ENCODE measurements at places on chromosomes 16 and 17.

DNA sequence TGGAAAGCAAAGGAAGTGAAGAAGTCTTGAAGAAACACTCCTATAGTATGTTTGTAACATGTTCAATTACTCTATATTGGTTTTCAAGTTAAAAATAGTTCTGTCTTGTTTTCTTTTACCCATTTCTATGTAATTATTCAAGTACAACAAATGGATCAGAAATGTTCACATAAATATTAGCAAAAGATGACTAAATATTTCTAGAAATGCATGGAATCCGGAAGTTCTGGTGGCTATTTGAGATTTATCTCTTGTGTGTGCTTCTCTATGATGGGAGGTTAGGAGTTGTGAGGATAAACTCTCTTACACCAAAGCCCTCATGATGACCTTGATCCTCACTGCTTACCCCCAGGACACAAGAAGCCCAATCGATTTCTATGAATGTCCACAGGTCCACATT lies 237.5 kb downstream of the CDH8 start:
- DNase-seq, result no peak

GRCh38 chr16:13036600-13036999 lies 135.2 kb downstream of the SHISA9 start:
- DNase-seq, result no peak

- peak; percentile 96 for DNase-seq
These were observed at the start of gene SUMO2 for GRCh38 chr17:75182569-75183436. Gene SUMO2, minus strand, starts transcription at chr17:75182959. Its CDS starts 125 bp downstream, at chr17:75182834.

DNA sequence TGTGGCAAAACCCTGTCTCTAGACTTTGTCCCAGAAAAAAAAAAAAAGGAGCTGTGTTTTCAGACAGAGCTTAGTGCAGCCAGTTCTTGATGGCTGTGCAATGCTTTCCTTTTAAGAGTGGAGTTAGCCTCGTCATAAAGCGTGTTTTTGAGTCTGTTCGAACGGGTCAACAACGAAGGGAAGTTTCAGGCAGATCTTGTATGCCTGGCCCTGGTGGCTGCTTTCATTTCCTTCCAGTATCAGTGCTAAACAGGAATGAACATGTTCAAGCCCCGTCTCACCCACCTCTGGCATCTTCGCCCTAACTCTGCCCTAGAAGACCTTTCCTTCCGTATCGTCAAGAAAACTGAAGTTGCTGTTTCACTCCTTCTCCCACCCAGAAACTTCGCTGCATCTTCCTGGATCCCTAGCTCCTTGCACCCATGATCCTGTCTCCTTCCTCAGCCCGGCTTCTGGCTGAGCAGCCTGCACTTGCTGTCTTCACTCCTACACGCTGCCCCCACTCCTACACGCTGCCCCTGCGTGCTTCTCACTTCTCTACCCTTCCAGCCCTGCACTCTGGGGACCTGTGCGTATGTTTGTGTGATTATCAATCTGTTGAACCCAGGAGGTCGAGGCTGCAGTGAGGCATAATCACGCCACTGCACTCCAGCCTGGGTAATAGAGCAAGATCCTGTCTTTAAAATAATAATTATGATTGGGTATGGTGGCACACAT lies 55.3 kb downstream of the USP10 start:
- no peak for DNase-seq

DNA sequence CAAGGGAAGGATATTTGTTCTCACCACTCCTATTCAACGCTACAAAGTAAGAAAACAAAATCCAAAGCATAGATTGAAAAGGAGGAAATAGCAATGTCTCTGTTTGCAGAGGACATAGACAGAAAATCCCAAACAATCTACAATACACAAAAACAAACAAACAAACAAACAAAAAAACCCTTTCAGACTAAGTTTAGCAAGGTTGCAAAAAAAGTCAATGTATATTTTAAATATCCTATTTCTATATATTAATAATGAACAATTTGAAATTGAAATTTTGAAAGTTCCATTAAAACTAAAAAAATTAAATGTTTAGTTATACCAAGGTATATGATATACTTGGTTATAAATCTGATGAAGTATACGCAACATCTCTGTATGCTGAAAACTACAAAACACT lies 37.2 kb downstream of the MYH10 start:
- no peak for DNase-seq

DNA sequence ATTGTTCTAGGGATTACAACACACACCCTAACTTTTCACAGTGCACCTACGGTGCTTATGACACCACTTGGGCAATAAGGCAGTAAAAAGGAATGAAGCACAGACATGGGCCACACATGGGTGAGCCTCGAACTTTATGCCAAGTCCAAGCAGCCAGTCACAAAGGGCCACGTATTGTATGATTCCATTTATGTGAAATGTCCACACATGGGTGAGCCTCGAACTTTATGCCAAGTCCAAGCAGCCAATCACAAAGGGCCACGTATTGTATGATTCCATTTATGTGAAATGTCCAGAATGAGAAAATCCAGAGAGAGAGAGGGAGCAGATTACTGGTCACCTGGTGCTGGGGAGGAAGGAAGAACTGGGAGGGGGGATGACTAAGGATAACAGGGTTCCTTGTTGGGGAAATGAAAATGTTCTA lies 22.2 kb downstream of the RMI2 start:
- no peak for DNase-seq

- no peak for DNase-seq
These were observed 13.8 kb downstream of the NDUFAF8 start for GRCh38 chr17:81252987-81253329.

DNA sequence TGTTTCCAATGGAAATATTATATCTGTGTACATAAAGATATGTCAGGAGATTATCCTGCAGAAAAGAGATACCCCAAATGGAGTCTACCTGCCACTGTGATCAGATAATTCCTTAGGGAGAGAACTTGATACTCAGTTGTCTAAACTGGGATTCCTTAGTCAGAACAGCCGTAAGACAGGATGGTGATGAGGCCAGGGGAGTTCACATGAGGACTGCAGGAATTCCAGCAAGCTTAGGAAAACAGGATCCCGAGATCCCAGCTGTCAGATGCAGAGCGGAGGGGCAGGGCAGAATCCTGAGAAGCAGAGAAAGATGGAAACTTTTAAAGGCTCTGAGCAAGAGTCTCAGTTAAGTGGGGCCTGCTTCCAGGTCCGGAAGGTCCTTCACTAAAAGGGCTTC lies 4.7 kb downstream of the KRABD2 start:
- DNase-seq, result no peak

DNA sequence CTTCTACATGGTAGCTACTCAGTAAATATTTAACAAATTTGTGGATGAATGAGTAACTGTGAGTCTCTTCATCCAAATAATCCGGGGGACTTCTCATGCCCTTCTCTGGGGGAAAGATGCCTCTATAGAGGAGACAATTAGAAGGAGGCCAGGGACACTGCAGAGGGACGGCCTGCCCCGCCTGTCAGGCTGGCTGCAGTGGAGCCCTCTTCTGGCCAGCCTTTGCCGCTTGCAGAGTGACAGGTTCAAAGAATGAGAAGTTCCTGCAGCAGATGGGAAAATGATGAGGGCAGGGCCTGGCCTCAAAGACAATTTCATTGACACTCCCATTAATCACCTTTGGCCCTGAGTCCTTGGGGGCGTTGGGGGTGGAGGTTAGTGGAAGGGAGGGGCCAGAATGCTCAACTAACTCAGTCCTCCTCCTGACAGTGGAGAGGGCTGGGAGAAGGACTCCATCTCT lies 339.0 kb downstream of the MAF start:
- no peak for DNase-seq

GRCh38 chr16:57863434-57864160 lies 61.3 kb upstream of the KIFC3 start:
- peak; percentile 81 for DNase-seq

GRCh38 chr17:2264067-2264860 lies 39.3 kb downstream of the SMG6 start:
- no peak for DNase-seq

DNA sequence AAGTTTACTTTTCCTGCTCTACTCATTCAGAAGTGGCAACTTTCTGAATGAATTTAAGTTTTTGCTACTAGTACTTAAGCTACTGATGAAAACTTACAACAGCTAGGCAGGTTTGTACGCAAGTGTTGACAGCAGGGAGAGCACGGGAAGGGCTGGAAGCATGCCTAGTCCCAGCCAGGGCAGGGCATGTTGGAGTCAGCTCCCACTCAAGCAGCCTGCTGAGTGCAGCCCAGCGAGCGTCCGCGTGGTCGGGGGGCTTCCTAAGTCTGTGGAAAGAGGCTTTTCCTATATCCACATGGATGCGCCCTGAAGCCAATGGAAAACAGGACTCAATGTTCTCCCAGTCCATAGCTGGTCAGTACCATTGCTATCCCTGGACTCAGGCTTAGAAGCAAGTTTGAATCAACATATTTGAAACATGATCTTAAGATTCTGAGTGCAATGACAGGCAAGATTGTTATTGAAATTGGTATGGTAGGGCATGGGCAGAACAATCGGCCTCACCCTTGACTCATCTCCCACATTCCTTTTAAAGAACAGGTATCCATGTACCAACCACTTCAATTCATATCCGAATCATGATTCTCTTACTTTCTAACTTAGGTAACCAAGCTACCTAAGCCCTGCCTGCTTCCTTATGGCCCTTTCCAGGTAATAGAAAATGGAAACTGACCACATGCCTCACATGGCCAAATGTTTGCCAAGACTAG lies 22.5 kb downstream of the CYB5D2 start:
- no peak for DNase-seq

- peak; percentile 16 for DNase-seq
These were observed 128.0 kb downstream of the RAP1GAP2 start for GRCh38 chr17:2924211-2924610.

GRCh38 chr16:15946257-15947044 lies 3.0 kb upstream of the ABCC1 start:
- DNase-seq, result peak; percentile 79

DNA sequence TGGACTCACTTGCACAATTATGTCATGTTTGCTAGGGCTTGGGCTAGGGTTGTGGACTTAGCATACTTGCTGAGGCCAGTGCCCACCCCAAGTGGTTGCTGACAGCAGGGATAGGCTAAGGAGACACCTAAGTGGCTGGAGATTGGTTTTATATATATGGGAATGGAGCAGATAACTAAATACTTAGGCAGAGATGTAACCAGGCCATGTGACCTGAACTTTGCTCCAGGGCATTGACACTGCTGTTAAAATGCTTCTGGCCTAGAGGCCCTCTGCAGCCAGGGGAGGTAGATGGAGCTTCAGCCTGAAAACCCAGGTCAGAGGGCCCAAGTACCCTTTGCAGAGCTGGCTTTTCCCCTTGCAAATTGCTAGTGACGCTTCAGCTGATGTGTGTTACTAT lies 1.4 kb upstream of the ITGB3 start:
- no peak for DNase-seq

GRCh38 chr17:9818760-9819159 lies 3.1 kb downstream of the GSG1L2 start:
- no peak for DNase-seq

- DNase-seq, result no peak
These were observed 4.5 kb upstream of the GALK1 start for GRCh38 chr17:75769536-75769935.

DNA sequence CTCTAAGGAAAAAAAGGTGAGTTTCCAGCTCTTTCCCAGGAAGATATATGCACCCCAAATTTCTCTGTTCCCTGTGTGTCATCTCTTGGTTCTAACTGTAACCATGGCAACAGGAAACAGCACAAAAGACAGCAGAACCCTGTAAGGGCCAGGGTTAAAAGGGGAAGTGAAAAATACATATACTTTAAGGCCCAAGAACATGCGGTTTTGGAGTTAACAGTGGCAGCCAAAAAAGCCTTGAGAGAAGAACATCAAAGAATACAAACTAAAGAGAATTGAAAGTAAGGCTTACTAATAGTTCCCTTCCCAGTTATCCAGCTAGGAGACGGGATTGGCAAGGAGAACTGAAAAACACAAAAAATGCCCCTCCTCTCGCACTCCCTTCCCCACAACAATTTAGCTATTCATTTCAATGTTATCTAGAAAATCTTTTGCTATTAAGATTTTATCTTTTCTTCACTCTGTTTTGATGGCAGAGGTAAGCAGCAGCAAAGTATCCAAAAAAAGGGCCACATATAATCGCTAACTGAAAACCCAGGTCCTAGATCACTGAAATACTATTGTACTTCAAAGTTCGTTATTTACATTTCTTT lies 1.5 kb downstream of the SPOP start:
- DNase-seq, result peak; percentile 46

DNA sequence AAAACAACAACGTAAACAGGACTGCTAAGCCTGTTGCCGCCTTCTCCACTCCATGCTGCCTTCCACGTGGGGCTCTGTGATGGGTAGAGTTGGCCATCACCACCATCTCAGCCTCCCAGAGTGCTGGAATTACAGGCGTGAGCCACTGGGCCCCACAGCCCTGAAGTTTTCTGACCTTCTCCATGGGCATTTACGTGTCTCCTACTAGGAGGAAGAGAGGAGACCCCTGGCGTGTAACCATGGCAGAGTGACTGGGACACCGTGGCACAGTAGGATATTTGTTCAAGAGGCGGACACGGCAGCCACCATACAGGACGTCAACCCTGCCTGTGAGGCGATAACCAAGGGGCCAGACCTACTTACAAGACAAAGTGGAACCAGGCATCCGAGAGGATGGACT lies 31.1 kb downstream of the TRPV3 start:
- no peak for DNase-seq

DNA sequence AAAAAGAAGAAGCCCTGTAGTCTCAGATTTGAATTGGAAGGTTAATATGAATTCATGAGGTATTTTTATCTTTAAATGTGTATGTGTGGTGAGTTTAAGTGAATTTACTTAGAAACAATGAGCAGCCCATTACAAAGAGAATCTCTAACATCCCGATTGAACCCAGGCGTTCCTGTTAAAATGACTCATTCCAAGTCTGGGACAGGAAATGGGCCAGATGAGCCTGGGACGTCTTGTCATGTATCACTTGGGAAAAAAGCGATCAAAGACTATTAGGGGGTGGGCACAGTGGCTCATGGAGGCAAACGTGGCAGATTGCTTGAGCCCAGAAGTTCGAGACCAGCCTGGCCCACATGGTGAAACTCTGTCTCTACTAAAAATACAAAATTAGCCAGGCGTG lies 81.6 kb downstream of the SEC14L1 start:
- no peak for DNase-seq

GRCh38 chr16:5903153-5903552 lies 805.6 kb upstream of the EEF2KMT start:
- DNase-seq, result no peak

DNA sequence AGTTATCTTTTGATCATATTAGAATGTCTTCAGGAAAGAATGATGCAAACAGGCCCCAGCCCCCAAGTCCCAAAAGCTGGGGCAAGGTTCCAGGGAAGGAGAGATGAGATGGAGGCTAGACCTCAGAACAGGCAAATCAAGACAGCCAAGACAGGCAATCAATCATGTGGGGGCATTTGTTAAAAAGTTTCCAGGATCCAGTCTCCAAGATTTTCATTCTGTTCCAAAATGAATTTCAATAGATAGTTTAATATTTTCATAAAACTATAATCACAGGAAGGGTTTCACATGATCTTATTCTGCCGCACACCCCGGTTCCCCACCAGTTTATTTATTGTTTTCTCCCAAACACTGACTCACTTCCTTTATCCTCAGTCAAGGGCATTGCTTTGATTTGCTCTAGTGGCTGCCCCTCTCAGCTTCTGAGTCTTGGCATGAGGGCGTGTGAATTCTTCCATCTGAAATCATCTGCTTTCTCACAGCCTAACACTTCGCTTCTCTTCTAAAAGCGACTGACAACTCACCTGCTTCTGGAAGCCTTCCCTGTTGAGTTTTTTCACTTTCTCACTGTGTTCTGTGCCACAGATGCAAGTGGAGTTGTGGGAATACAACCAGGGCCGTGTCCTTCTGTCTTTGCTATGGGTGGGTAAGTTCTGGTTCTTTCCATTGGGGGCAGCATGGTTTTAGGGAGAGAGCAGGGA lies 12.2 kb upstream of the TERF2 start:
- peak; percentile 80 for DNase-seq

- no peak for DNase-seq
These were observed 108.3 kb downstream of the RBFOX1 start for GRCh38 chr16:7440886-7441400.

Data from fibroblast of gingiva (primary cell).